ENCODE measurements at places on chromosomes 1 and 21.

DNA sequence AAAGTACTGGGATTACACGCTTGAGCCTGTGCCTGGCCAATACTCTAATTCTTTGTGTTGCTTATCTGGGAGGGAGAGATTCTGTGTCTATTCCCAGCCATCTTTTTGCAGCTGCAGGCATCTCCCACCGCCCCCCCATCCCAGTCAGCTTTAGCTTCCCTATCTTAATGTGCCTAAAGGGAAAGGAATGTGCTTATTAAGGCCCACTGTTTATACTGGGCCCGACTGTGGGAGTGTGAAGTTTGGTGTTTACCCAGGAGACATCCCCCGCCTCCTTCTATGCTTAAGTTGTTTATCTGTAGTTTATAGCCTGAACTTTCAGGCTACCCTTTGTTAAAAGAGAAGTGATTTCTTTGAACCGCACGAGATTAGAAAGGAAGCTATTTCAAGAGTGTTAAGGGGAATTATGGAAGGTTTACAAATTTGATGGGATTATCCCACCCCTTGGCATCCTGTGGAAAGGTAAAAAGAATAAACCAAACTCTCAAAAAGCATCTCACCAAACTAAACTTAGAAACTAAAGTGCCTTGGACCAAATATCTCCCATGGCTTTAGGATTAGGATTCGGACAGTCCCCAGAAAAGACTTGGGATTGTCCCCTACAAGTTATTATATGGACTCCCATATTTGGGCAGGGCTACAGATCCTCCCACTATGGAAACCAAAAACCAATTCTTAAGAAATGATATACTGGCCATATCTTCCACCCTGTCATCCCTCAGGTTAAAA lies 25.5 kb upstream of the ZNF496 start:
- no peak for DNase-seq

- no peak for DNase-seq
Measured at GRCh38 chr1:212402666-212403321, 11.9 kb downstream of the PACC1 start.

DNA sequence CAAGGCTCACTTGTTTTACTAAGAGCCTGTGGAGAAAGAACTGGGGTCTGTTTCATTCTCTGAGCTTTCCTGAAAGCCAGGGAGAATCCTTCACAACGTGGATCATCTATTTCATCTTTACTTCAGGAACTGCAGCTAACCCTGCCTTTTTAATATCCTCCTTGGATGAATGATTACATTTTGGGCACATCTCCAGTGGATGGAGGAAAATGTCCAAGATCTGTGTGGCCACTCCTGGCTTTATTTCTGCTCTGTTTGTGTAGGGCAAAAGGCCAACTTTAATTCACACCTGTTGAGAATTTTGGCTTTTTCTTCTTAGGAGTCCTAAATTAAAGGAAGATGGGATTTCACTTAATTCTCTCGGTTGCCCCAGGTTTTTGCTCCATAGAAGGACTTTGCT lies 69.5 kb upstream of the CACNA1E start:
- DNase-seq, result no peak

- DNase-seq, result no peak
Measured at GRCh38 chr21:44958471-44959191, 18.8 kb downstream of the SLX9 start.
